ENCODE measurements at places on chromosomes 3 and 15. TPM values are rescaled to one million over a fixed set of nuclear protein-coding genes. Genes with fewer than 3 reads are reported as not detected.
A peak's percentile ranks its signal among the peaks of the same experiment; 100 is the strongest.

DNA sequence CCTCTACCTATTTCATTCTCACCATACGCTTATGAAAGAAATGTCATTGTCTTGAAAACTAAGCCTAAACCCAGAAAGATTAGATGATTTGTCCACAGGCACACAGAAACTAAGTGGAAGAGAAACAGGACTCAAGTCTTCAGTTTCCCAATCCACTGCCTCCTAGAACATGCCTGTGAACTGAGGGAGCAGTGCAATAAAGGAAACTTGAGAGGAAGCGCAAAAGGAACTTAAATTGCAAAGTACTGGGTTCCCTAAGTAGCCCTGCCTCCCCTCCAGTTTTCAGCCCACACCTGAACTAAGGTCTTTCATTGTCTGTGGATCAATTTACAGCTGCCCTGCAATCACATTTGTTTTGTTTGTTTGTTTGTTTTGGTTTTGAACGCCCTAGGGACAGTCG is 56.7 kb upstream of the TSEN2 start:
- no peak for DNase-seq

GRCh38 chr3:170608475-170608874 is 22.6 kb upstream of the SLC7A14 start:
- no peak for DNase-seq

GRCh38 chr15:31102374-31103342 is 1.1 kb upstream of the TRPM1 start:
- no peak for DNase-seq

DNA sequence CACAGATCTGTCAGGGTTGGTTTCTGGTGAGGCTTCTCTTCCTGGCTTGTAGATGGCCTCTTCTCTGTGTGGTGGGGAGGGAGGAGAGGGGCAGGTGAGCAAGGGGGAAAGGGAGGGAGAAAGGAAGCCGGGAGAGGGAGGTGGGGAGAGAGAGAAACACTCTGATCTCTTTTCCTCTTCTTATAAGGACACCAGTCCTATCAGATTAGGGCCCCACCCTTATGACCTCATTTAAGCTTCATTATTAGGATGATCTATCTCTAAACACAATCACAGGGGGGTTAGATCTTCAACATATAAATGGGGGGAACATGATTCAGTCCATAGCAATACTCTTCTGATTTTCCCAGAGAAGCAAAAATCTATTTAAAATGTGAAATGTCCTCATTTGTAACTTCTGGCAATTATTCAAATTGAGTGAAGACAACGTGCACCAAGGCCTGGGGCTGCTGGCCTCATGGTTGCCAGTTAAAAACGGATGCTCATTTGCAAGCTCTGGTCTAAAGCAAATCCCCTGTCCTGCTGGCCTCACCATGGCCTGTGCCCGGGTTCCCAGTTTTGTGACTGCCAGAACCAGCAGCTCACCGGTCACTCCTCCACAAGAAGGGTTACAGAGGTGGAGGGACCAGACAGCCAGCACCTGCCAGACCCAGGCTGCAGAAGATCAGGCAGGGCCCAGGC is 8.3 kb downstream of the POMGNT2 start:
- DNase-seq = no peak

- peak; percentile 76 for DNase-seq
Observed at GRCh38 chr15:57541805-57542504, 49.7 kb upstream of the MYZAP start.

- no peak for DNase-seq
Observed at GRCh38 chr15:43207024-43207423, 13.8 kb downstream of the EPB42 start.

DNA sequence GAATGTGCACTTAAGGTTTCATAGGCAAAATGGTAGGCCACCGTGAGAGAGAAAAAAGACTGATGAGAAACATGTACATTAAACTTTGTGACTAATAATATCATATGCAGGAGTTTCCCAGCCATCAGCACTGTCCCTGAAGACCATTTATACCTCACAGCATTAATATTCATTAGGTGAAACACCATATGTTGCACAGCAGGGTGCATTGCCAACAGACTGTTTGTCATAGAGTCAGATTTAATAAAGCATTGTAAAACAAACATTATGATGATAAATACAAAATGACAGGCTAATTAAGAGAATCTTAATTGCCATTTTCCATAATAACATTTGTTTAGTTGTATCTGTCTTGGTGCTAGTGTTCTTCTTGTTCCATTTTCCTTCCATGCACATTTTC is 578.3 kb downstream of the EPHA3 start:
- no peak for DNase-seq

DNA sequence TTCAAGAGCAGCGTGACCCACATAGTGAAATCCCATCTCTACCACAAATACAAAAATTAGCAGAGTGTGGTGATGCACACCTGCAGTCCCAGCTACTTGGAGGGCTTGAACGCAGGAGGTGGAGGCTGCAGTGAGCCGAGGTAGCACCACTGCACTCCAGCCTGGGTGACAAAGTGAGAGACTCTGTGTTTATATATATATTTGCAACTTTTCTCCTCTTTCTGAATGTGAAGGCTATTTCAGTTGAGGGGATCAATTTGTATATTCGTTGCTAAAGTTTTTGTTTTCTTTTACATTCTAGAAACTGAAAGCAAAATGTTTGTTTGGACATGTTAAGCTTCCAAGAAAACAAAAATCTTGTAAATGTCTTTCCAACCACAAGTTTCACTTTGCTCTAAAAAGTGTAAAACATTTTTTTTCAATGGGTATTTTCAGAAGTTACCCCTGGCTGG is 29.8 kb upstream of the FAM98B start:
- no peak for DNase-seq

- DNase-seq = no peak
Observed at GRCh38 chr3:141860766-141861513, 15.5 kb upstream of the ATP1B3 start.

DNA sequence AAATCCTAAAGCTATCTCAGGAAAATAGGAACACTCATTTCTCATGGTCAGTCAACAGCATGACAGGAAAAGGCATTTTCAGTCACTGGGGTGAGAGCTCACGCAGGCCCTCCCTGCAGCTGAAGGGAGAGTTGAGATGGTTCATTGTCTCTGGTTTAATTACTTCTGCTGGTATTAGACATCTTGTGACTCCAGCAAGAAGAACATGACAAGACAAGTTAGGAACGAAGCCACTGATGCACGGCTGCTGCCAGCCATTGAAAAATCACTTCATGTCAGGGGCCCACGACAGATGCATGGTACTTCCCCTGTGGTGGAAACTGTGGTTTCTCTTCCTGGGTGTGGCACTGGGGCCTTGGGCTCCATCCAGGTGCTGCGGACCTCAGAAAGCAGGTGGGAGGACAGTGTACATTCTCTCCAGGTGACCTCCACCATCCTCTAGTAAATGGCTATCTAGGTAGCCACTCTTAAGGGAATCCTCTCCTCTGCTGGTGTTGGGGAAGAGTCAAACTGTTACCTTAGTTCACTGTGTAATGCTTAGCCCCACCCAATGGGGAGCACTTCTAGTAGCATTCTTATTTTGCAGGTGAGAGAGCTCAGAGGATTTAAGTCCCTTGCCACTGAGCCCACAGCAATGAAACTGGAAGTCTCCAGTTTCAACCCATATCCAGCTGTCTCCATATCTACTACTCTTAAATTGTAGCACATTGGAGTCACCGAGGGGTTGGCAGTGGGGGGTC is 274.2 kb downstream of the LRTM1 start:
- DNase-seq = no peak

- DNase-seq = no peak
Observed at GRCh38 chr3:46578973-46579755, 13.1 kb upstream of the LRRC2 start.

GRCh38 chr3:193812791-193813500 is 219.9 kb downstream of the OPA1 start:
- no peak for DNase-seq

DNA sequence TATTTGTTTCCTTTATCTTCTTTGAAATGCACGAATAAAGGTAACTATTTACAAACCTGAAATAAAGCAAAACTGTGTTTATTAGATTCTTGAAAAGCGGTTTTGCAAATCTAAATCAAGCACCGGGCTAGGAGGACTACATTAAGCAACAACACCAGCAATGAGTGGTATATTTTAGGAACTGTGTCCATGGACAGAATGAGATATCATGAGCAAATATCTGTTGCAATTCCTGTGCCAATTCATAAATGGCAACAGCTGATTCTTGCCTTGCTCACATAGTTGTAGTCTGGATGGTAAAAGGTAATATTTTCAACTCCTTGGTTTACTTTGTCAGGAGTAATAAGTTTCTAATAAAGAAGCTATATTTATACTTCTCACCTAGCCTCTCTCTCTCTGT is 403.3 kb downstream of the LPP start:
- DNase-seq = no peak

DNA sequence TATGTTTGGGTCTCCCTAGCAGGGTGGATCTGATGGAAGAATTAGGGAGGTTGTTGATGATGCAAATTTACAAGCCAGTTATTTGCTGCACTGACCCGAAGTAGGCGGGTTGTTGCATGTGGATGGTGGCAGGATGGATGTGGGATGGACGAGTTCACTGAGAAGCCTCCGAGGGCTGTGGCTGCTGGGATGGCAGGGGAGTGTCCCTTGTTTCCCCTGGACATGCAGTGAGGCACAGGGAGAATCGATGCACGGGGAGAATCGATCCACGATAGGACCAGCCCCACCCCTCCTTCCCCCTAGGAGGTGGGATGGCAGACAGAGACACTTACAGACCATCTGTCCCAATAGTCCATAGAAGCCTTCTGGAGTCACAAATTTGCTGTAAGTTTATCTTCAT is 31.0 kb upstream of the KLF13 start:
- no peak for DNase-seq

GRCh38 chr3:110542552-110543150 is 529.0 kb upstream of the NECTIN3 start:
- no peak for DNase-seq

DNA sequence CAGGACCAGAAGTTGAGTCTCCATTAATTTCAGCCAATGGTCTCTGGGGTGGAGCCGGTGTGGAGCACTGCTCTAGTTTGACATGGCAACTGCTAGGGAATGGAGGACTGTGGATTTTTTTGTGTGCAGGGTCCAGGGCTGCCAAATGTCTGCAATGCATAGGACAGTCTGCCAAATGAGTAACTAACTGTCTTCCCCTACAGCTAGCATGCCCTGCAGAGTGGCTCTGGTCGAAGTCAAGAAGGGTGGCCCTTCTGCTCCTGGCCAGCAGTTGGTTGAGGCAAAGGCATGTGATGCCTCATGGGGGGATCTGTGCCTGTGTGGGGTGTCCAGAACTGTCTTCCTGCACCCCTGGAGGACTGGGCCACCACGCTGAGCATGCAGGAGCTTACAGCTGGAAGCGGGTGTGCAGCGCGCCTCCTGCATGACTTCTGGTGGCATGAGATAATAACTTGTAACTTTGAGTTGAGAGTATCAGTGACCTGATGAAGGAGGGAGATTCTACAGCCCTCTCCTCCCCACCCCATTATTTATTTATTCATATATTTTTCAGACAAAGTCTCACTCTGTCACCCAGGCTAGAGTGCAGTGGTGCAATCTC is 4.6 kb downstream of the TPRA1 start:
- no peak for DNase-seq

DNA sequence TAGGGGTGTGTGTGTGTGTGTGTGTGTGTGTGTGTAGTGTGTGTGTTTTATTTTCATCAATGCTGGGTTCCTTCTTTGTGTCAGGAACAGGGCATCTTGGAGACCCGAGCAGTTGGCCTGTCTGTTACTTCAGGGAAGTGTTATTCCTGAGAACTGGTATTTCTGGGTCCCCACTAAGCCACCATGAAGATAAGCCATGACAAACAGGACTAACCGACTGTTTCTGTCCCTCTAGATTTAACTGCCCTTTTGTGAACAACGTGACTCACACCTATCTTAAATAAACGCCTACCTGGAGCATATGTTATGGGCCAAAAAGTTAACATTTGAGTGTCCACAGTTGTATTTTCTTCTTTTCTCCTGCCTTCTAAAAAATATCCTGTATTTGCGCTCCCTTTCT is 19.5 kb downstream of the SIDT1 start:
- no peak for DNase-seq

DNA sequence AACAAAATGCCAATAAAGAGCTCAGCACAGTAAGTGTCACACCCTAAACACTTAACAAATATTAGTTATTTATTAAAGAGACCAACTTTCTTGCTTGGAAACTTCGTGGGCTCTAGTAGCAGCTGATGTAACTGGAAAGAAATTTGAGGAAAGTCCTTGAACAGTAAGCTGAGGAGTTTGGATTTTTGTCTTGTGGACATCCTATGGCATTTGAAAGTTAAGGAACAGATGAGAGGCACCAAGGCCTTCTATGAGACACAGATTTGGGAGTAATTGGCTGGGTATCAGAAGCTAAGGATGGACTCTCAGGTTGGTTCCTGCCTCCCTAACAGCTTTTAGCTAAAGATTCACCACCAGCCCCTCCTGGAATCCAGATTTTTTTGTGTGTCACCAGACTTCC is 59.7 kb upstream of the FILIP1L start:
- DNase-seq = no peak

DNA sequence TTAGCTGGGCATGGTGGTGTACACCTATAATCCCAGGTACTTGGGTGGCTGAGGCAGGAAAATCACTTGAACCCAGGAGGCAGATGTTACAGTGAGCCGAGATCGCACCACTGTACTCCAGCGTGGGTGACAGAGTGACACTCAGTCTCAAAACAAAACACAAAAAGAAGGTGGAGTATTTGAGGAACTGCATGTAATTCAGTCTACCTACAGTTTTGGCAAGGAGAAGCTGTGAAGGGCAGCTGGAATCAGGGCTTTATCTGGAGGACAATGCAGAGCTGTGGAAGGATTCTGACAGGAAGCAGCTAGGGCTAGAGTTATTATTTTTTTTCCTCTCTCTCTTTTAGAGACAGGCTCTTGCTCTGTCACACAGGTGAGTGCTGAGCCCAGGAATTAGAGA is 6.8 kb downstream of the H1-8 start:
- no peak for DNase-seq

DNA sequence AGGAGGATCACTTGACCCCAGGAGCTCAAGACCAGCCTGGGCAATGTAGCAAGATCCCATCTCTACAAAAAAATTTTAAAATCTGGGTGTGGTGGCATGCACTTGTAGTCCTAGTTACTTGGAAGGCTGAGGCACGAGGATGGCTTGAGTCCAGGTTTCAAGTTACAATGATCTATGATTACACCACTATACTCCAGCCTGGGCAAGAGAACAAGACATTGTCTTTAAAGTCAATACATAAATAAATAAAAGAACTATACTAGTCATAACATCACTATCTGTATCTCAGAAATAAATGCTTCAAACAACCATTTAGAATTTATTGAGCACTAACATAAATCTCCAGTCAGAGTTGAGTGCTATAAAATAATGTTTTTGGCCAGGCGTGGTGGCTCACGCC is 8.5 kb upstream of the PHLDB2 start:
- no peak for DNase-seq

The SERINC4 gene
- not detected for total RNA-seq

The IL20RB gene
- 2.9 TPM for total RNA-seq

The SEMA3B gene
- total RNA-seq = 1.7 TPM

The FSTL1 gene
- total RNA-seq = 1,211 TPM

The GABRR3 gene
- total RNA-seq = not detected

The P2RY13 gene
- not detected for total RNA-seq

The PLA2G4D gene
- not detected for total RNA-seq

The LDHAL6B gene
- not detected for total RNA-seq

The CLDN11 gene
- 1.8 TPM for total RNA-seq

The FANCD2 gene
- total RNA-seq = 14.5 TPM

All from endothelial cell (in vitro differentiated cells).